ENCODE measurements at places on chromosomes 2 and 18.

DNA sequence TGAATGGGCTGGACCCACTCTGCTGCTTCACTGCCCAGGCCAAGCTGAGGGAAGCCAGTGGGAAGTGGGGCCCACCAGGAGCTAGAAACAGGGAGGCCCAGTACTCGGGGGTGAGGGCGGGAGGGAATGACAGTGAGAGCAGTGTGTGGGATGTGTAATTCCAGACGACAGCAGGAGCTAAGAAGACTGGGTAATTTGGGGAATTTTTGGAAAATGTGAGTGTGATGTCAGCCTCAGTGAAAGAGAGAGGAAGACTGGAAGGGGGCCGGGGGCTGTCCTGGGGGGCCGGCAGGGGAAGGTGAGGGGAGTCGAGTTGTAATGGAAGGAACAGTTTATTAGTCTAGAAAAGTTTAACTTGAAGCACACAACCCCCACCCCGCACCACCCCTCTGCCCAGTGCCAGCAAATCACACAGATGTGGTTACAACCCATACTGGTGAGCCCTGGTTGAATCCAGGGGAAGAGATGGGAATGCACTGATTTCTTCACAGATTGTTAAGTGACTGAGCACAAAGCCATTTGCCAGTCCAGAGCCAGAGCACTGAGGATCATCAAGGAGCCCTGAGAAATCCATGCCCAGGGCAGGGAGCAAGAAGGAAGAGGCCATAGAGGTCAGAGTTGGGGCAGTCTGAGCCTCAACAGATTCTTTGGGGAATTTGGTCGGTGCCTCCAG lies 76.7 kb upstream of the PKDCC start:
- DNase-seq = no peak

GRCh38 chr2:5385596-5385995 lies 306.6 kb upstream of the SOX11 start:
- DNase-seq = no peak

DNA sequence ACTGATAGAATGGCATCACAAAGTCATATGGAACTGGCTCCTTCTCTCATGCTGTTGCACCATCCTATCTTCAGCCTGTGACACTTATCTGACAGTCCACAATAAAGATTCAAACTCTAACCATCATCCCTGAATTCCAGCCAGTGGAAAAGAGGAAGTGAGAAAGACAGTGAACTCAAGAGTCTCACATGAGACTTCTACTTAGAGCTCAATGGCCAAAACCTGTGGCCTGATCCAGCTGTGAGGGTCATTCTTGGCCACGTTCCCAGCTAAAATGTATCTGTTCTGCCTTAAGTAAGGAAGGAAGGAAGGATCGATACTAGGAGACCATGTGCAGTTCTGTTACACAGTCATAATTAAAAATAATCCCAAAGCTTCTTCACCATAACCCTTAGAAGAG lies 73.6 kb downstream of the RND3 start:
- DNase-seq = no peak

GRCh38 chr2:56682397-56682760 lies 498.6 kb downstream of the CCDC85A start:
- no peak for DNase-seq

- no peak for DNase-seq
Measured at GRCh38 chr2:112118148-112118547, 20.0 kb upstream of the FBLN7 start.

GRCh38 chr2:202046572-202046971 lies 12.9 kb downstream of the FZD7 start:
- no peak for DNase-seq

- no peak for DNase-seq
Measured at GRCh38 chr2:164719996-164720941, 99.0 kb upstream of the GRB14 start.

- no peak for DNase-seq
Measured at GRCh38 chr2:10160203-10160955, 37.8 kb downstream of the RRM2 start.

DNA sequence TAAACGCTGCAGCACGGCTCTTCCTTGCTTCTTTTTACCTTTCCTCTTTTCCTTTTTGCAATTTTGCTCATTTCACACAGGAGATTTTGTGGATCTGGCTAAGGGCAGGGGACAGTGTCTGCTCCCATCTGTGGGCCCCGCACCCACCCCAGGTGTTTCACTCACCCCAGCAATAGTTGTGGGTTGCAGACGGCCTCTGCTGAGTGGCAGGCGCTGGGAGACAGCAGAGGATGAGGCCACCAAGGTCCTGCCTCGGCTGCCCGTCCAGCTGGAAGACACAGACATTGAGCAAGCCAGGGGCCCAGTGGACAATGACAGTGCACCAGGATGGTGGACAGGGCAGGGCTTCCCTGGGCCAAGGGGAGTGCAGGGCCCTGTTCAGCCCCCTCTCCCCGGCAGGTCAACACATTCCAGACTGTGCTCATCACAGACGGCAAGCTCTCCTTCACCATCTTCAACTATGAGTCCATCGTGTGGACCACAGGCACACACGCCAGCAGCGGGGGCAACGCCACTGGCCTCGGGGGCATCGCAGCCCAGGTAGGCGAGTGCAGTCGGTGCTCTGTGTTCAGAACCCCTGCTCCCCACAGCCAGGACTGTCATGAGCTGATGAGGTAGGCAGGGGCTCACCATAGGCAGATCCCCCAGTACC lies 35.0 kb downstream of the SNED1 start:
- no peak for DNase-seq

DNA sequence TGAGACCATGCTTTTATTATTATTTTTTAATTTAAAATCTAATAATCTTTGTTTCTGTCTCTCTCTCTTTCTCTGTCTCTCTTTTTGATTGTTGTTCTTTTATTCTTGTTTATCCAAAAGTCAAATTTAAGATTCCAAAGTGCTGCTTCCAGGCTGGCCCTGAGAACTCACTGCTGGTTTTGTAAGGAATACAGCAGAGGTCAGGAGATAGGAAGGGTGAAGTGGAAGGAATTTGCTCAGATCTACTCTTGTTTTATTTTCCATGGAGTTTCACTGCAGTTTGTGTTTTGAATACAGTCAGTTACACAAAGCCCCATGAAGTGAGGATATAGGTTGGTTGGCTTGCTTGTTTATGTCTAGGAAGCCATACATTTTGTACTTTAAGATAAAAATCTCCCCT lies 168.1 kb downstream of the MIB1 start:
- no peak for DNase-seq

GRCh38 chr18:58618822-58619595 lies 9.9 kb downstream of the ALPK2 start:
- DNase-seq = no peak

GRCh38 chr2:151655663-151656398 lies 78.4 kb downstream of the NEB start:
- DNase-seq = no peak

- DNase-seq = no peak
Measured at GRCh38 chr18:54086046-54086802, 138.2 kb downstream of the MBD2 start.

- DNase-seq = no peak
Measured at GRCh38 chr18:24076950-24077349, 61.9 kb upstream of the CABYR start.

- no peak for DNase-seq
Measured at GRCh38 chr18:55338978-55339650, 248.9 kb downstream of the TCF4 start.

DNA sequence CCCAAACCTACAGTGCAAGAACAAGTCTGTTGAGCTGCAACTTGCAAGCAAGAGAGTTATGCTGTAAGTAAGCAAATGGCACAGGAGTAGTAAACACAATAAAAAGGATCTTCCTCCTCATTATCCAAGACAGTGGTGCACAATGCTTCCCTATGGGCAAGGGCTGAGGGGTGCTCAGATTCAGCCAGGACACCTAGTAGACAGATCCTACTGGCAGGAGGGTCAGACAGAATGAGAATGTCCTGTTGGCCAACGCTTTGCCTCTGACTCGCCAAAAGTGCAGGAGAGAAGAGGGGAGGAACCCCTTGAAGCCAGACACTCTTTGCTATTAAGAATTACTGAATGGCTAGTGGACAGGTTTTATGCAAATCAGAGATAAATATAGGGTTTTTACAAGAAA lies 280.4 kb upstream of the SESTD1 start:
- no peak for DNase-seq

- DNase-seq = no peak
Measured at GRCh38 chr2:25341011-25341727, 556 bp downstream of the DNMT3A start.

DNA sequence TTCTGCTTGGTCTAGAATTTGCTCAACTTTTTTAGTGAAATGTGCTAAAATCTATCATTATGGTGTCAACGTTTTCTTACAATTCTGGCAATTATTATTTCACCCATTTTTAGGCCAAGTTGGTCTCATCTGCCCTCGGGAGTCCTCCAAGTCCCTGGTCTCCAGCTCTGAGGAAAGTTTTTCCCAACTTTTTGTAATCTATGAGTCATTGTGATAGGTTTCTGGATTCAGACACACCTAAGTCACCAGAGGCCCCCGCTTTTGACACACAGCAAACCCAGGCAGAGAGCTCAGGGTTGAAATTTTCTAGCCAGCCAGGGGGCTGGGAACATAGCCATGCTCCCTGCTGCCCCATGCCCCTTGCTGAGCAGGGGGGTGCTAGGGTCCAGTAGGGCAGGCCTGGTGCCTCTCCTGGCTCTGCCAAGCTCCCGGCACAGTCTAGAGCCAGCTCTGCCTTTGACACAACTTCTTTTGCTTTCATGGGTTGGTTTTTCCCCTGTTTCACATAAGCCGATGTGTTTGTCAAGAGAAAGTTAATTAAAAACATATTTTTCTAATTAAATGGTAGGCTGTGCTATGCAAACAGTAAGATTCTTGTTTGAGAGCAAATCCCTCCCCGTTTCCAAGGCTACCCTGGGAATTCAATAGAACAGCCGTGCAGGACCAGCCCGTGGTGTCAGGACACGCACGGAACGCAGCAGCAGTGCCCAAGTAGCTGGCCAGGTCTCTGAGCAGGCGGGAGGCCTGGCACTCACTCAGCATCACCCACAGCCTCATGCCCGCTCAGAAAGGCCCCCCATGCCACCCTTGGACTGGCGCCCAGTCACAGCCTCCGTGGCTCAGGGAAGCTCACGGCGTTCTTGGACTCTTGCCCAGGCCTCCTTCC lies 25.5 kb upstream of the SNED1 start:
- no peak for DNase-seq

DNA sequence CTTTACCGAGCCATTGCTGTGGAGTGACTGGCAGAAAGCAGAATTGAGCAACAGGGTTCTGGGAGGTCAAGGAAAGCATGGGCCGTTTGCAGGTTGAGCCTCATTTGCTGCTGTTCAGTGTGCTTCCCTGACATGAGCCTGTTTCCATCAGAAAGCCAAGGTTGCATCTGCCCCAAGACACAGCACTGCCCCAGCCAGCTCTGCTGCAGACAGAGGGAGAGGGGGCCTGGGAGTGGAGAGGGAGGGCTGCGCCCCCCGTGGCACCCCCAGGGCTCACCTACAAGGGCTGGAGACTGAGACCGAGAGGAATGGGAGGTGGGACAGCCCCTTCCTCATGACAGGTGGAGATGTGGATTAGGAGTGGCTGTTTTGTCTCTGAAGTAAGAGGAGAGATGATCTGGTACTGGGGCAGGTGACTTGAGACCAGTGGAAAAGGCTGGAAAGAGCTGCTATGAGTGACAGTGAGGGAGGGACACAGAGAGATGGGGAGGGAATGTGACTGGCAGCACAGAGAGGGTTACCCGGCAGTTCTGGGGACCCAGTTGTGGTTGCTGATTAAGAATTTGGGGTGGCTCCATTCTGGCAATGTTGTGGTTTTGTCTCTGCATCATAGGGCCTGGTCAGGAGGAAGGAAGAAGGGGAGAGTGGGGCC lies 218.0 kb downstream of the DYSF start:
- DNase-seq = no peak

DNA sequence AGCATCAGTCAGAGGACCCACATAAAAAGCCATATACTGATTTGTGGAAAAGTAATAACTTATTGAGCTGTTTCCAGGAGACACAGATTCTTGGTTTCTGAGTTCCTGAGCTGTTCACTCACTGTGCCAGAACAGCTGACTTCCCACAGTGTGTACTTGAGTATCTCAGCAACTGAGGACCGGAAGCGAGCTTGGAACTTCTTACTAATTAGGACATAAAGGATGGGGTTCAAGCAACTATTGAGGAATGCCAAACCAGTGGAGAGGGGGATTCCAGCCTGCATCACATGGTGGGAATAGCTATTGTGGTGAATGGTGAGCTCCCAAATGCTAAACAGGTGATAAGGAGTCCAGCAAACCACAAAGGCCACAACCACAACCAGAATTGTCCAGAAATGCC lies 16.4 kb downstream of the EEF1B2 start:
- no peak for DNase-seq

DNA sequence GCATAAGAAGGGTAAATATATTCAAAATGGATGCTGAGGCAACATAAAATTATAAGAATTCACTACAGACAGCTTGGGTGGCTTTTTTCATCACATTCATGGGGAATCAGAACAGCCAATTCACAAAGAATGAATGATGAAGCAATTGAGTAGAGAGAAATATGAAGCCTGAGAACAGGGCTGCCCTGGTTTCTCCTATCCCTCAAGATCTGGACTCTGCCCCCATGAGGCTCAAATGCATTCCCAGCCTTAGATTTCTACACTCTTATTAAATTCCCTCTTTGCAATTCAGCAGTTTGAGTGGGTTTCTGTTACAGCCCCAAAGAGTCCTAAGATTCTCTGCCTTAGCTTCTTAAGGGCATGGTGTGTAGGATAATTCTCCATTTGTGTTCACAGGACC lies 172.5 kb downstream of the MAIP1 start:
- DNase-seq = no peak

DNA sequence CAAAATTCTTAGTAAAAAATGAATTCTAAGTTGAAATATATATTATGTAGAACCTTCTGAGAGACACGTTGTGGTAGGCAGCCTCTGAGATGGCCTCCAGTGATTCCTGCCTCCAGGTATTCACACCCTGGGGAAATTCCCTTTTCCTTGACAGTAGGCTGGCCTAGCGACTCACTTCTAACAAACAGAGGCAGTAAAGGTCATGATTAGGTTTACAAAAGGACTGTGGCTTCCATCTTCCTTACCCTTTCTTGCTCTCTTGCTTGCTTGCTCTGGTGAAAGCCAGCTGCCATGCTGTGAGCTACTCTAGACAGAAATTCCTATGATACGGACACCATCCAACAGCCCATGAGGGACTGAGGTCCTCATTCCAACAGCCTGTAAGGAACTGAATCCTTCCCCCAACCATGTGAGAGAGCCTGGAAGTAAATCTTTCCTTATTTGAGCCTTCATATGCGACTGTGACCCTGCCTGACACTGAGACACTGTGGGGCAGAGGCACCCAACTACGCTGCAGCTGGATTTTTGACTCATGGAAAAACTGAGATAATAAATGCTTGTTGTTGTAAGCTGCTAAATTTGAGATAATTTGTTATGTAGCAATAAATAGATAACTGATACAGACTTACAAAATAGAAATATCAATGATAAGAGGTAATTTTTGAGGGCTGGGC lies 32.7 kb upstream of the SERTAD2 start:
- no peak for DNase-seq

DNA sequence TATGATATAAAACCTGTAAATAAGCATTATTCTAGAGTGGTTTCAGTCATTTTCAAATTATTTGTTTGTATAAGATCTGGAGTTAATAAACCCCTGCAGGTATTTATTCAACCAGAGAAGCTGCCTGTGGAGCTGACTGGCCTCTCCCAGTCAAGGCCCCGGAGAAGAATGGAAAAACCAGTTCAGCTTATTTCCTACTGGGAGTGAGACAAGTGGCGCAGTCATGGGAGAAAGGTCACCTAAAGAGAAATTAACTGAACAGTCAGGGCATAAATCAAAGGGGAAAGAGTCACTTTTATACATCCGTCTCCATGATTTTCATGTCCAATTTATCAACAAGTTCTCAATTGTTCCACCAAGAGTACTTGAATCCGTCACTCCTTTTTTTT lies 240.9 kb downstream of the RNF152 start:
- no peak for DNase-seq
